ENCODE measurements at places on chromosomes 13 and 19.
A peak's percentile ranks its signal among the peaks of the same experiment; 100 is the strongest.

DNA sequence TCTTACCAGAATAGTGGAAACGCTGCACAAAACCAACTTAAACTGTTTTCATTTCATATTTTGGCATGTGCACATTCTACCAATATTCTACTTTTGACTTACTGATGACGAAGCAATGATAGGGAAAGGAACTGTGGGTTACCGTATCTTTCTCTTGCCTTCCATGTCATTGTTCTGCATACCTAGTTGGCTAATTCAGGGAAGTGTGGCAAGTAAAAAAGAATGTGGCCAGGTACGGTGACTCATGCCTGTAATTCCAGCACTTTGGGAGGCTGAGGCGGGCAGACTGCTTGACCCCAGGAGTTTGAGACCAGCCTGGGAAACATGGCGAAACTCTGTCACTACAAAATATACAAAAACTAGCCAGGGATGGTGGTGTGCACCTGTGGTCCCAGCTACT, 108.2 kb downstream of the SIPA1L3 start:
- no peak for DNase-seq

DNA sequence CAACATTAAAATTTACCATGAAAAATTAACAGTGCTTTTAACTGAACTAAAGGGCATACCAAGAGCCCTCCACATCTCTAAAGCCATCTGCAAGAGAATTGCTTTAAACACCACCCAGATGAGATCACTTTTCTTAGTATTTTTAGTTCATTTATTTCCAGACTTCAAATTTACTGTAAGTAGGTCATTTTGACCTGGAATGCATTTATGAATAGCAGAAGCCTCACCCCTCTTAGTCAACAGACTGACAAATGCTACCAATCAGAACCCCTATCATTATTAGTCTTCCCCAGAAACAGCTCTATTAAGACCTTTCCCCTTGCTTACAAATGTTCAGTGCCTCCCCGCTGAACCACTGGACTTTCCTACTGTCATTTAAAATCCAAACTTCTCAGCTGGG, 27.3 kb downstream of the RUBCNL start:
- no peak for DNase-seq

- DNase-seq: no peak
Observed at GRCh38 chr13:82597747-82598146, 1284.5 kb downstream of the SLITRK1 start.

DNA sequence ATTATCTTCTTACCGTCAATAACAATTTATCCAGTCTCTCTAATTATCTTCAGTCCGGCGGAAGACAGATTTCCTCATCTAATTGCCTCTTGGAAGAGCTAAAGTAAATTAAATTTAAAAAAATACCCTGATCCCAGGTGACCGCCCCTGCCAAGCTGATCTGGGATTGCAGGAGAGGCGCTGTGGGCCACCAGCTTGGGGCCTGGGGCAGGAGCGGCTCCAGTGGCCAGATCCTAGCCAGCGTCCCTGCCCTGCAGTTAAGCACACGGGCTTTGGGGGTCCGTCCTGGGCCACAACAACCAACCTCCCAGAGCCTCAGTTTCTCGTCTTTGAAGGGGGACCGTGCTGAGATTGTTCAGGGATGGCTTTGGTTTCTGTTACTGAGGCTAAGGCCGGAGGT, 12.4 kb upstream of the TMEM255B start:
- DNase-seq: no peak

GRCh38 chr13:112675366-112675756, 14.5 kb upstream of the ATP11A start:
- DNase-seq: no peak

GRCh38 chr19:1566392-1567115, 1.6 kb downstream of the MEX3D start:
- DNase-seq: peak; percentile 84

GRCh38 chr13:98327371-98328270, 150.6 kb upstream of the RNF113B start:
- no peak for DNase-seq

DNA sequence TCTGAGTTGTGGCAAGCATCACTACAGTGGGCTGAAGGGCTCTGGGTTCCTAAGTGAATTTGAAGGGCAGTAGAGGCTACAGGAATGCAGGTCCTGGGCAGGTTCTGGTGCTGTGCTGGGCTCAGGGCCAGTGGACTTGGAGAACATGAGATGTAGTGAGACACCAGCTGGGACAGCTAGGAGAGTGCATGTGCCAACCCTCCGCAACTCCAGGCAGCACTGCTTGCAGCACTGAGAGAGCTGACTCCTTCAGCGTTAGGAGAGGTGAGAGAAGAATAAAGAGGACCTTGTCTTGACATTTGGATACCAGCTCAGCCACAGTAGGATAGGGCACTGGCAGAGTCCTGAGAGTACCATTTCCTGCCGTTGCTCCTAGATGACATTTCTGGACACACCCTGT, 739.9 kb upstream of the PRR20A start:
- DNase-seq: no peak

DNA sequence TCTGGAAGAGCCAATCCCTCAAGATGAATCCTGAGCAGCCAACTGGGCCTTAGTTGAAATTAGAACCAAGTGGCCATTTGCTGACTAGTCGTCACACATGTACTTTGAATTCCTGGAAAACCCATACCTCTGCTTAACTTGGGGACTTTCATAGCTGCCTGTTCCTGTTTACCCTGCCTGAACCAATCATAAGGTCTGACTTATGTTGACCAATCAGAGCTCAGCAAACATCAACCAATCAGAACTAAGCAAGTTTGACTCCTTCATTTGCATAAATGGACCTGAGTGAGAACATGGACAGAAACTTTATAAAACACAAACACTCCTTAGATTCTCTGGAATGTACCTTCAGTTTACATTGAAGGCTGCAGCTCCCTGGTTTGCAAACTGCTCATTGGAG, 50.8 kb downstream of the LATS2 start:
- no peak for DNase-seq

DNA sequence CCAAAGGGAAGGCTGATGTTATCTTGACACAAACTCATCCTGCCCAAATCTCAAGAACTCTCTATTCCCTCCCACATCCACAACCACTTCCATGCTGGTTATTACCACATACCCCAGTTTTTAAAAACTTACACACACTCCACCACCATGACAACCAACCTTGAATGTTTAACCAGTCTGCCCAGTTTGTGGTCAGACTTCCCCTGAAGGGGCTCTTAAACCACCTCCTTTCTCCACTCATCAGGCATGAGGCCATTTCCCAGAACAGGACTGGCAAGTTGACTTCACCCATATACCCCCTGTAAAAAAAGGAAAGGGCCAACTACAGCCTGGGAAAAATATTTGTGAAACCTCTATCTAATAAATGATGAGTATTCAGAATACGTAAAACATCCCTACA, 12.4 kb upstream of the ZSCAN4 start:
- no peak for DNase-seq

- DNase-seq: no peak
Observed at GRCh38 chr13:32039528-32039927, 8.0 kb downstream of the FRY start.

DNA sequence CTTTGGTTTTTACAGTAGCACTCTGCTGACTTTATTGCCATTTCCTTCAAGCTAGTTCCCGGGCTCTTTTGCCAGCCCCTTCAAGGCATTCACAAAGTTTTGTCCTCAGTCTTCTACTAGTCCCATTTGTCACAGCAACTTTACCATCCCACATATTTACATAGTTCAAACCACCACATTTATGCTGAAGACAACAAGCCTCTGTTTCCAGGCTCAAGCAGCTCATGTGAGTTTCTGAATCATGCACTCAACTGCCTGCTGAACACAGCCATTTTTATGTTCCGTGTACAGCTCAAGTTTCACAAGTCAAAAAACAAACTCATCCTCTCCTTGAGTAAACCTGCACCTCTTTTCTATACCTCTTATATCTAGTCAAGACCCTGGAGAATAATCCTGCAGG, 977.0 kb upstream of the SLC10A2 start:
- no peak for DNase-seq

- no peak for DNase-seq
Observed at GRCh38 chr13:95222733-95223018, 78.6 kb downstream of the ABCC4 start.

DNA sequence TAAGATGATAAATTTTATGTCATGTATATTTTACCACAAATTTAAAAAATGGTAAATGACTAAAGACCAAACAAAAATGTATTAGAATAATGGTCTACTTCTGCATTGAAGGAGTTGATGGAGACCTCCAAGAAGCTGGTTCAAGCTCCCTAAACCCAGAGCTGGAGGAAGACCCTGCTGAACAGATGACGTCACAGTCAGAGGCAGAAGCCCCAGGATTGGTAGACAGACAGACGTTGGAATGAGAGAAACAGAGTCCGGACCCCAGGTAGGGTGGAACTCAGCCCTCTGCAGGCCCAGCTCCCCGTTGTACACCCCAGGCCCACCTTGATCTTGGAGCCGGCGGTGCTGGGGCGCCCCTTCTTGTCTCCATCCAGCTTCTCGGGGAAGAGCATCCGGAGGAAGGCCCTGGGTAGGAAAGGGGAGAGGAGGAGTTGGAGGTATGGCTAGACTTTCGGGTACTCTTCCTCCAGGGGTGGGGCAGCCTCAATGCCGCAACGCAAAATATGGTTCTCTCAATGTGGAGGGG, 25.7 kb upstream of the ZNF414 start:
- no peak for DNase-seq

DNA sequence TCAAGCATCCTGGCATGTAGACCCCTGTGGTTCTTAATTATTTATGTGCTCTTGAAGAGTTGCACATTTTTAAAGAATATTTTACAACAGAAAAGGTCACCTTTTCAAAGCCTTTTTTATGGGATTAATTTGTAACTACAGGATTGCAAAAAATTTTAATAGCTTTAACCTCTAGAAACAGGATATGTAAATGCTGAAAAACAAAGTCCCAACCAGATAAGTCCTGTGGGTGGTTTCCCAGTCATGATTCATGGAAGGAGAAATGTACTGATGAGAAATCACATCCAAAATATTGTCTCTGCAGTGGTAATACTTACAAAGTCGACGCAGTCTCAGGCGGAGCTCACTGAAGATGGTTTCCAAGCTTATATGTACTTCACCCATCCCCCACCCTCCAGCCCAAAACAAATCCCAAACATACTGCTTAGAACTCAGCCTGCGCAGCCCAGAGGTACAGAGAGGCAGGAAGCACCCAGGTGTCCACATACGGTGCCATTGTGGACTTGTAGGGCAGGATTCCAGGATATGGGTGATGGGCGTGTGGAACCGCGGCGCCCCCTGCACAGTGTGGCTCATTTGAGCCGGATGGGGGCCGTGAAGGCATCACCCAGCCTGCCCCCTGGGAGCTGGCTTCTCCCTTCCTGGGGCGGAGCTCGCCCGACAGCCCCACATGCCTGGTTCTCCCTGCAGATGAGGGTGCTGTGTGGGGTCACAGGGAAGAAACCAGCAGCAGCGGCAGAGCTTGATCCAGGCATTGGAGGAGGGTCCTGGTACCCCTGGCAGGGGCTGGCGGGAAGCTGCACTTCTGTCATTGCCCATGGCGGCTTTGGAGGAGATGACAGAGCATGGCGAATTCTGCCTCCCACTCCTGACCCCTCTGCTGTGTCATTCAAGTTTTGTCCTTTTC, 101.2 kb downstream of the ATP11A start:
- DNase-seq: no peak

DNA sequence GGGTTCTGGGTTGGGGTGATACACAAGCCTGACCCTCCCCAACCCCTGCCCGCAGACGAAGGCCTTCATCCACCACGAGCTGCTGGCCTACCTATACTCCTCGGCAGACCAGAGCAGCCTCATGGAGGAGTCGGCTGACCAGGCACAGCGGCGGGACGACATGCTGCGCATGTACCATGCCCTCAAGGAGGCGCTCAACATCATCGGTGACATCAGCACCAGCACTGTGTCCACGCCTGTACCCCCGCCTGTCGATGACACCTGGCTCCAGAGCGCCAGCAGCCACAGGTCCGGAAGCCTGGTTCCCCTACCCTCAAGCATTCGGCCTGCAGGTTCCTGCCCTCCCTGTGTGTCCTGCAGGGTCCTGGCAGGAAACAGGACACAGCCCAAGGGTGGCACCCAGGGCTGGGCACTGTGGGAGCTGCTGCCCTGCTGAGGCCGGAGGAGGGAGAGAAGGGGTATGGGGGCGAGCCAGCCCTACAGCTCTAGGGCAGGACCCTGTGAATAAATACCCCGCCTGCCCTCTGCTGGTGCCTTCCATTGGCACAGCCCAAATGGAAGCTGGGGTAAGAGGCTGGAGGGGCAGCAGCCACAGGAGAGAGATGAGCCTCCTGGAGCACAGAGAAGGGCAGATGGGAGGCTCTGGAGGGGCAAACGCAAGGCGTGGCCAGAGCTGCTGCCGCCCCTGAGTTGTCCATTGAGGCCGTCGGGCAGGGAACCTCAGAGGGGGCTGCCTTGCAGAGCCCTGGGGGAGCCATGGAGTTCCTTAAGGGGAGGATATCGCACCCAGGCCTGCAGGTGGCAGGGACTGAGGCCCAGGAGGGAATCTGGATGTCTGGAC, 6.8 kb downstream of the TMED1 start:
- no peak for DNase-seq

DNA sequence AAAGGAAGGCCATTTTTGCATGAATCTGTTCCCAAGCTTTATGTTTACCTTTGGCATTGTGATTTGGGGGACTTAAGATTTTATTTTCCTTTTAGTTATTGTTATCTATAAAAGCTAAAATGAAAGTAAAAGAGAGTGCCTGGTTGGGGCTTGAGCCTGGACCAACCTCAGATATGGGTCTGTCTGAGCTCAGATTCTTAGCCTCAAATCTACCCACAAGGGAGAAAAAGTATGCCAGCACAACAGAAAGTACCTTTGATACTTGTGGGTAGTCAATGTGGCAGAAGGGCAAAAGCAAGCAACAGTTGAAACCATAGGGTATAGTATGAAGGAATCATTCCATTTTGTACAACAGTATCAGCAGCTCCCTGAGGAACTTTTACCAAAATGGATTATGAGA, 26.6 kb upstream of the KBTBD6 start:
- DNase-seq: no peak

DNA sequence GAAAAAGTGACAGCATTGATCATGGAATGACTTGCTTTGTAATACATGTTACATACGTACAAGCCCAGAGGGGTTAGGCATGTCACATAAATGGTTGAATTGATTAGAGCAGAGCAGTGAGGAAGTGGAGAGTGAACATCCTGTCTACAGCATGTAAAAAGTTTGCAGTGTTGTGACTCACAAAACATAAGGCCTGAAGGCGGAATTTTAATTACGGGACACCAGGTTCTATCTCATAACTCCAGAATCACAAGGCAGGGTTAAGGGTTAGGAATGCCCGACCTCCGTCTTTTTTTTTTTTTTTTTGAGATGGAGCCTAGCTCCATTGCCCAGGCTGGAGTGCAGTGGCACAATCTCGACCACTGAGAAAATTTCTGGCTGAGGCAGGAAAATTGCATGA, 83.9 kb downstream of the MUC16 start:
- no peak for DNase-seq

DNA sequence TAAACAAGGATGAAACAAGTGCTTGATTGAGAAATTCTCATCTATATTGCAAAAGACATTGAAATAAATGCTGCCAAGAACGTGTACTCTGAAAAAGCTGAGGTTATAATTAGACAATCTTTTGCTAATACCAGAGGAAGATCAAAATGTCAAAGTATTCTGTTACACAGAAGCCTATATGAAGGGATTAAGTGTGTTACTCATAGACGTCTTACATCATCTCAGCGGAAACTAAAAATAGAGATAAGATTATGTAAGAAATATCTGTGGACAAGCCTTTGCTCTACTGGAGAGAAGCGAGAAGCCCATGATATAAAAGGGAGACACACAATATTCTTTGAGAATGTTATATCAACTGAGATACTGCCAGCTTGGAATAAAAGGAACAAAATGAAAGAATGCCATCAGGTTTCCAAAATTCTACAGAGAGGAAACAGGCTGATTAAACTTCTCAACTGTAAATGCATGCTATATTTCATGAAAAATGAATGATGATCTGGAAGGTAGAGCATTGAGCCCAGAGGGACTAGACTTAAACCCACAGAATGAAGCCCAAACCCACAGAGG, 699.0 kb downstream of the GPC5 start:
- DNase-seq: no peak
